ENCODE measurements at places on chromosomes 3 and 15.

- DNase-seq, result no peak
These were observed 66.4 kb upstream of the AGTR1 start for GRCh38 chr3:148631124-148631903.

- DNase-seq, result no peak
These were observed 6.4 kb downstream of the TLR9 start for GRCh38 chr3:52218937-52219650.

DNA sequence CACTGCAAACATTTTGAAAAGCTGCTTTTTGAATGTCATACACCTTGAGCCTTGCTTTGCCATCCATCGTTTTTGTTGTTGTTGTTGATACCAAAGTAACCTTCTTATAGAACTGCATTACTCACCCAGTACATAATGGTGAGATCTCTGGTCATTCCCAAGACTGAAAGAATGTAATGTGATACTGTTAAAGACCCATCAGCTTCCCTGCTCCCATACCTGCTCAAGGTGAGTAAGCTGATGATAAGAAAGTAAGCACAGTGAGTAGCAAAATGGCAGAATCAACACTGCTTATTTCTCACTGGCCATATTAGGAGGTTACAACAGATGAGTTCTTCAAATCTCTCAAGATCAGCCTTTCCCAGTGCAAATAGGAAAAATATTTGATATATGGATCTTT, 89.8 kb downstream of the CADPS start:
- no peak for DNase-seq

DNA sequence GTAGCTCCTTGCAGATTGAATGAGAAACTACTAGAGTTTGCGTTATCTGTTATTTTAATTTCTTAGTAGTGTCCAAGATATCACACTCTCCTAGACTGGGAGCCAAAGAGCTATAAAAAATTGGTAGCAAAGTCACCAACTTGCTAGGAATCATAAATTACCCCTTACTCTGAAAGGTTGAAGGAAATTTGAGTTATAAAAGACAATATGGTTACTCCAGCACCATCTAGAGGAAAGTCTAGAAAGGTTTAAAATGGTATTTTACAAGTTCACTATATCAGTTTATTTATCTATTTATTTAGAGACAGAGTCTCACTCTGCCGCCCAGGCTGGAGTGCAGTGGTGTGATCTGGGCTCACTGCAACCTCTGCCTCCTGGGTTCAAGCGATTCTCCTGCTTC, 121.6 kb downstream of the RBPMS2 start:
- DNase-seq, result peak; percentile 14

GRCh38 chr3:123636431-123636841, 51.6 kb upstream of the HACD2 start:
- DNase-seq, result no peak

DNA sequence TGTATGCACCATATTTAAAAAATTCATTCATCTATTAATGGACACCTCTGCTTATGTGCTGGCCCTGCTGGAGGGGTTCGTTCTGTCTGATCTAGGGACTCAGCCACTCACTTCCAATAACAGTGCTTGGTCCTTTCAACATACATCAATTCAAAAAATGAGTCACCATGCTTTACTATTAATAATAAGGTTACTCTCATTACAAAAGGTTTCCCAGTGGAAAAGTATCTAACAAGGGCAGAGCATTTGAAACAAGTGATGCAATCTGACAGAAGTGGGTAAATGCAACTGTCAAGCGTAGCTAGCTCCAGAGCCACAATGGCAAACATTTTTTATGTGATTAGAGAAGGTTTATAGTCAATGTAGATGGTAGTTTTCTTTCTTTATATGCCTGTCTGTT, 67.9 kb upstream of the TNIK start:
- no peak for DNase-seq

DNA sequence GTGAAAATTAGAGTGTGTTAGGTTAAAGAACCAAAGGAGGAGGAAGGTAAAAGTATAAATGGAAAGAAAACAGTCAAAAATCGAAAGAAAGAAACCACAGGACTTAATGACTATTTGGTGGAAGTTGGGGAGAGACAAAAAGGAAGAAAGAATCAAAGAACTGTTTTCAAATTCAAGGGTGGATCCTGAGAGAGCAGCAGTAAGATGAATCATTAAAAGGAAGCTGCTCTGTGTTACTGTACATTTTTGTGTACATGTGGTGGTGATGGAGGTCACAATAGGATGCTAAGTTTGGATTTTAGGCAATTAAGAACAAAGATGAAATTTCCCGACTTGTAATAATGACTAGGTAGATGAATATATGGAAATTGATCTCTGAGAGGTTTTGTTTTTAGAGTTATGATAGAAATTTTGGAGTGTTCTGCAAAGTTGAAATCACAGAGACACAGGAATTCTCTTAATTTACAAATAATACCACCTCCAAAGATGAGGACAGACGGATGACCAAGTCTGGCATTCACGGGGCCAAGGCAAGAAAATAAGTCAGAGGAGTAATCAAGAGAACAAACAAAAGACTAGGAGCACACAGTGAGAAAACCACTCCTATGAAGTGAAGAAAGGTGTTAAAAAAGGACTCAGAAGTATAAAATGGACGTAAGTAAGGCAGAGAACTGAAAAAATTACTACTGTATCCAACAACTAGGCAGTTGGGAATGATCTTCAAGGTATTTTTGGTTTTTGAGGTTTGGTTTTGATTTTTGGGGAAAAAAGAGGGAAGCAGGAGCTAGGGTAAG, 7.1 kb downstream of the DHX36 start:
- DNase-seq, result no peak

DNA sequence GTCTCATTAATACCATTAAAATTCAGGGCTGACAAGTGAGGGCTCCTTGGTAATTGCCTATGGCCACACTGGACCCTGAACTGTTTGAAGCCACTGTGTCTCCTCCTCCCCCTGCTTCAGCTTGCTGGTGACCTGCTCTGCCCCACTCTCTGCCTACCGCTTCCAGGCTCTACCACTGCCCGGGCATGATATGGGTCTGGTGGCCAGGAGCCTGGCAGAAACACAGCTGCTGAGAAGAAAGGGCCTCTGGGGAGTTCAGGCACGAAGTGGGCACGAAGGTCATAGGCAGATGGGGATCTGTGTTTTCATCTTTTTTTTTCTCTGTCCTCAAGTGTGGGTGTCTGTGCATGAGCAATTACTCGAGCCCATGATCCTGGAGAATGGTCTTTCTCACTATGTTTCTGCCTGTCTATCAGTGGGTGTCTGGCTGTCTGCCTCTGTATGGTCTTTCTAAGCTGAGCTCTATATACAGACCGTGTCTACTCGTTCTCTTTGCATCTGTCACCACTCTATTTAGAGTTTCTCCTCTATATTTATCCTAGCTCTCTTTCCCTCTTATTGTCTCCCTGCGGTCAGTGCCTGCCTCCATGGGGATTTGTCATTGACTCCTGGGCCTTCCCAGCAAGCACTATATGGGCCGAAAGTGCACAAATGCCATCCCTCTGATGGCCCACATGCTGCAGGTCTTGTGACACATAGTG, 42.1 kb upstream of the EPHB1 start:
- DNase-seq, result no peak

- DNase-seq, result no peak
These were observed 89.6 kb upstream of the AADACL2 start for GRCh38 chr3:151644020-151644620.

GRCh38 chr15:101617390-101617965, 34.7 kb downstream of the TM2D3 start:
- DNase-seq, result no peak

- no peak for DNase-seq
These were observed 181.6 kb downstream of the CFAP20DC start for GRCh38 chr3:58868097-58868779.
